ENCODE measurements at places on chromosomes 1 and 21.

DNA sequence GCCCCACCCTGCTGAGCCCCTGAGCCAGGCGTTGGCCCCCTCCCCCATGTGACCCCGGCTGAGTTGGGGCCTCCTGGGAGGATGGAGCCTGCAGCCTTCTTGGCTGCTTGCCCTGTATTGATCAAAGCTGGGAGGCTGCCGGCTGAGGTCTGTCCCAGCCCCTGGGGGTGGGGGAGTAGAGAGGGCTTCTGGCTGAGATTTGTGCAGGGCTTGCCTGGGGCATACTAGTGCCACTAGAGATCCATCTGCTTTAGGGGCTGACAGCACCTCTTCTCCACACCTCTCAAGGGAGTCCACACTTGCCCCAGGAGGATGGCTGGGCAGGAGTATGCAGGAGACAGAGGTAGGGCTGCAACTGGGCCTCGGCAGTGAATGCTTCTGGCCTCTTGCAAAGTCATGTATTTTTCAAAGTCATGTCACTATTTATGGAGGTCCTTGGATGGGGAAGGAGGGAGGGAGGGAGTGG, 53.6 kb upstream of the SSBP3 start:
- DNase-seq, result no peak

DNA sequence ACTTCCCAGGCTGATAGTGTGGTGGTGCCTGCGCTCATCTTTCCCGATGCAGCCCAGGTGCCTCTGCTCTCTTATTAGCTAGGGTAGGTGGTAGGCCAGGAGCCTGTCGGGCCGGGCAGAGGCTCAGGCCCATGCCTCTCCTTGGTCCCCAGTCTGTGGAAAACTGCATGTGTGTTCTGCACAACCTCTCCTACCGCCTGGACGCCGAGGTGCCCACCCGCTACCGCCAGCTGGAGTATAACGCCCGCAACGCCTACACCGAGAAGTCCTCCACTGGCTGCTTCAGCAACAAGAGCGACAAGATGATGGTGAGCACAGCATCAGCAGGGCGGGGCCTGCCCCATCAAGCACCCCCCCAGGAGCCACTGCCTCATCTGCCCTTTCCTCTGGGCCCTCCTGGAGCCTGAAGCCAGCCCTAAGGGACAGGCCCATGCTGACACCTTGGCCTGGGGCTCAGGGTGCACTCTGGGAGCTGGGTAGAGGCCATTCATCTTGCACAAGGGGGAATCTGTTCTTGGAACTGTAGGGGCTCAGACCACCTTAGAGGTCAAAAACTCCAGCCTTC, 38.6 kb downstream of the PKP1 start:
- no peak for DNase-seq

GRCh38 chr1:47686731-47687630, 249.1 kb downstream of the FOXD2 start:
- DNase-seq, result no peak

- DNase-seq, result no peak
Observed at GRCh38 chr1:151540982-151541377, 871 bp downstream of the TUFT1 start.

- no peak for DNase-seq
Observed at GRCh38 chr1:34286511-34286910, 109.8 kb downstream of the C1orf94 start.
